Stimulated activated CD8-positive, alpha-beta memory T cell treated with anti-CD3 and anti-CD28 coated beads, Interleukin-4, amount 100 ng/mL, for 4 hours (primary cell): ENCODE measurements at places on chromosomes 7 and 10.

GRCh38 chr10:29344073-29344820 lies 55.4 kb downstream of the LYZL1 start:
- no peak for DNase-seq

DNA sequence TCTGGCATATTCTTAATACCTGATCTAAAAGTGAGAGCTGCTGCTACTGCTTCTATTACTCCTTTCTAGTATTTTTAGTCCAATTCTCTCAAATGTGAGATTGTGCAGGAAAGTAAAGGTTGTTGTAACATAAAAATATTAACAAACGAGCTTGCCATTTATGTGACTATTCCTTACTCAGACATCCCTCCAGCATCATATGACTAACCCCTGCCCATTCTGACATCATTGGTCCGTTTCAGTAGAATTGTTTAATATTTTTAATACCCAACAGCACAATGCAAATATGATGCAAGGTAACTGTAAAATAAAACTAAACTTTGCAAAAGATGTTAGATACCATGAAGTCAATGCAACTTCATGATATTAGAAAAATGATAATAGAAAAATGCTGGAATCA lies 83.6 kb downstream of the CFAP58 start:
- DNase-seq, result no peak

GRCh38 chr10:79333513-79333912 lies 13.8 kb upstream of the PPIF start:
- no peak for DNase-seq

GRCh38 chr7:128422842-128423241 lies 13.1 kb upstream of the IMPDH1 start:
- no peak for DNase-seq
